ENCODE measurements at places on chromosomes 6 and 20.
A peak's percentile ranks its signal among the peaks of the same experiment; 100 is the strongest.

DNA sequence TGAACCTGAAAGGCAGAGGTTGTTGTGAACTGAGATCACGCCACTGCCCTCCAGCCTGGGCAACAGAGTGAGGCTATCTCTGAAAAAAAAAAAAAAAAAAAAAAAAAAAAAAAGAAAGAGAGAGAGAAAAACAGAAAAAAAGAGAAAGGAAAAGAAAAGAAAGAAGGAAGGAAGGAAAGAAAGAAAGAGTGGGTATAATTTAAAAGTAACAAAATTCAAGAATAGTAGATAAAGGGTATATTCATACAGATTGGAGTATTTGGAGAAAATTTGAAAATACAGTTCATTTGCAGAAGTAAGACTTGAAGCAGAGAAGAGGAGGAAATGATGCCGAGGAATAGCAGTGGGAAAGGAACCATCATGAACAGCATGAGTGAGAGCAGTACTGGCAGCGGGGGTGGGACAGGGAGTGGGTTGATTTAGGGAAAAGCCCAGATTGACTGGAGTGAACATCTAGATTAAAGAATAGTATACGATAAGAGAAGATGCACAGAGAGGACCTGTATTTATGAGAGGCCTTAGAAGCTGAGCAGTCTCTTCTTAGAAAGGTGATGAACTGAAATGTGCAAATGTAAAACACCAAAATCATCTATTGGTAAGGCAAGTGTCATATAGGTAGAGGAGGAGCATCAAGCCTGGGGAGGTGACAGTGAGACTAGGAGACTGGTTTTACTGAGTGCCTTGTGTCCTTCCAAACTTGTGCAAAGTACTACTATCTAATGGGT is 17.8 kb upstream of the HLA-DRB1 start:
- no peak for DNase-seq

GRCh38 chr6:85591207-85591606 is 2.5 kb downstream of the SNX14 start:
- DNase-seq = no peak

- no peak for DNase-seq
These were observed 647 bp downstream of the AK9 start for GRCh38 chr6:109690373-109690736.

DNA sequence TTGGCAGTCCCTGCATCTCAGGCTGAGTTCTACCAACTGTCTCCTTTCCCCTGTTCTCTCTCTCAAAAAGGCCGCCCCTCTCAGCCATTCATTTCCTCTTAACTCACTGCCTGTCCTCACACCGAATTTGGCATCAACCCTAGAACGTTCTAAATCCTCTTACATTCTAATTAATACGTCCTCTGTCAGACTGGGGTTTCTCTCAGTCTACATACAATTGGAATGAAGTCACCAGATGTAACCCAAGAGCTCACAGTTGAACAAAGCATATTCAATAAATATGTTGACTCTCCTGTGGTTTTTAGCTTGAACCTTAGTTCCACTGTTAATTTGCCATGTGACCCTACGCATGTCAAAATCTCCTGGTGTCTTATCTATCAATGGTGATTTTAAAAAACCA is 269.6 kb downstream of the CLIC5 start:
- DNase-seq = peak; percentile 23

- no peak for DNase-seq
These were observed 34.2 kb downstream of the PKIG start for GRCh38 chr20:44616604-44616964.

DNA sequence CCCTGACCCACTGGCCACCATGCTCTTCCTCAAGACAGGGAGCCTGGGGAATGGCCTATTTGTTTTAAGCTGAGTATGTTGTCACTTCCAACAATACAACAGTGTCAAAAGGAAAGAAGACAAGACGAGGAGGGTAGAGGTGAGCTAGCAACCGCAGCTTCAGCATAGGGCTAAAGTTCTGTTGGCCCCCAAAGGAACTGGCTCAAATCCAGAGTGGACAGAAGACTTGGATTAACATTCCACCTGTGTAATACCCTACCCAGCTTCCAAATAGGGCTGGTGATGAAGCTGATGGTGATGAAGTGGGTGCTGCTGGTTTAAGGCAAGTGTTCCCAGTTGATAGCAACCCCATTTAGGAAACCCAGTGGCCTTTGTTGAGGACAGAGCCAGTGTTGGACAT is 31.7 kb upstream of the KCNK5 start:
- no peak for DNase-seq

DNA sequence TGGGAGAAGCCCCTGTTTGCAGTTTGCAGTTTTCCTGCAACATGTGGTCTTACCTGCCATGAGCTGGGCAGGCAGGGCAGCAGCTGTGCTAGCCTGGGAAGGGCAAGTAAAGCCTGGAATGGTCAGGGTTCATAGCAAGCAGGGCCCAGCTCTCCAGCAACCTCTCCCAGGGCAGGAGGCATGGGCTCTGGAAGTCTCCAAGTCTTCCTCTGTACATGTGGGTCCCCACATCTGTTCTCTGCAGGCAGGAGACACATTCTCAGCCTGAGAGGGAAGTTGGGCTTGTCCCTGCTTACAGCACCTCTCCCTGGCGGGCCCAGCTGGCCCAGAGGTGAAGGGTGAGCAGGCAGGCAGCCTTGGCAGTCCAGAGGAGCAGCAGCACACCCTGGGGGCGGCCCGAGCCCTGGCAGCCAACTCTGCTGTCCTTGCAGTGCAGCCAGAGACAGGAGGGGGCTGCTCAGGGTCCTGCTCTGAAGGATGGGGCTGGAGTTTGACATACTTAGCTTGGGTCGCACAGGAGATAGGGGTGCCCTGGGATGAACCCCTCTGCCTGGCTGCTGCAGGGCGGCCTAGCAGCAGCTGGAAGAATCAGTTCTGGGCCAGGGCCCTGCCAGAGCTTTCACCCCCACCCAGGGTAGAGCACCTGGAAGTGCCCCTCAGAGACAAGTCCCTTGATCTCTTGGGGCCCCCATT is 176.0 kb downstream of the MRPL14 start:
- DNase-seq = no peak

GRCh38 chr6:30213957-30214656 is 901 bp upstream of the TRIM26 start:
- DNase-seq = no peak

DNA sequence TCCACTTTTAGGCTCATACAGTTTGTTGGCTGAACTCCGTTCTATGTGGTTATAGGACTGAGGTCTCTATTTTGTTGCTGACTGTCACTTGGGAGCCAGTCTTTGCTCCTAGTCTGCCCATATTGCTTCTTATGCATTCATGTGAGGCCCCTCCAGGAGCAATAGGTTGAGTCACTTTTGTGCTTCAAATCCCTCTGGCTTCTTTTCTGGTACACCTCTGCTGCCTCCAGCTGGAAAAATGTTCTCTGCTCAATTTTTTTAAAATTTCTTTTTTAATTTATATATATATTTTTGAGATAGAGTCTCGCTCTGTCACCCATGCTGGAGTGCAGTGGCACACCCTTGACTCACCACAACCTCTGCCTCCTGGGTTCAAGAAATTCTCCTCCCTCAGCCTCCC is 42.7 kb upstream of the NOX3 start:
- no peak for DNase-seq

GRCh38 chr6:158382491-158382890 is 70.2 kb downstream of the TULP4 start:
- no peak for DNase-seq

DNA sequence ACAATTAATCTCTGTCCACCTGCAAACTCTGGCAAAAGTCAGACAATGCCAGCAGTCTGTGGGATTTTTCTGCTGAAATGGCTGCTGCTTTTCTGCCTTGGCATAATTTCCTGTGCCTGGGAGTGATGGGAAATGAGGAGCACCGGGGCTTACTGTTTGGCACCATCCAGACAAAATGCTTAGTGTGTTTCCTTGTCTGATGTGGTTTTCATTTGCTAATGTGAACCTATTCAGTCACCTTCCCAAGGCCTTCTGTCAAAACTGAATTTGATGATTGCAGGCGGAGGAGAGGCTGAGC is 56.4 kb downstream of the CDH4 start:
- DNase-seq = no peak

GRCh38 chr6:152271776-152272464 is 365.2 kb downstream of the SYNE1 start:
- DNase-seq = peak; percentile 61

- DNase-seq = no peak
These were observed 32.7 kb downstream of the CENPW start for GRCh38 chr6:126372626-126373025.

DNA sequence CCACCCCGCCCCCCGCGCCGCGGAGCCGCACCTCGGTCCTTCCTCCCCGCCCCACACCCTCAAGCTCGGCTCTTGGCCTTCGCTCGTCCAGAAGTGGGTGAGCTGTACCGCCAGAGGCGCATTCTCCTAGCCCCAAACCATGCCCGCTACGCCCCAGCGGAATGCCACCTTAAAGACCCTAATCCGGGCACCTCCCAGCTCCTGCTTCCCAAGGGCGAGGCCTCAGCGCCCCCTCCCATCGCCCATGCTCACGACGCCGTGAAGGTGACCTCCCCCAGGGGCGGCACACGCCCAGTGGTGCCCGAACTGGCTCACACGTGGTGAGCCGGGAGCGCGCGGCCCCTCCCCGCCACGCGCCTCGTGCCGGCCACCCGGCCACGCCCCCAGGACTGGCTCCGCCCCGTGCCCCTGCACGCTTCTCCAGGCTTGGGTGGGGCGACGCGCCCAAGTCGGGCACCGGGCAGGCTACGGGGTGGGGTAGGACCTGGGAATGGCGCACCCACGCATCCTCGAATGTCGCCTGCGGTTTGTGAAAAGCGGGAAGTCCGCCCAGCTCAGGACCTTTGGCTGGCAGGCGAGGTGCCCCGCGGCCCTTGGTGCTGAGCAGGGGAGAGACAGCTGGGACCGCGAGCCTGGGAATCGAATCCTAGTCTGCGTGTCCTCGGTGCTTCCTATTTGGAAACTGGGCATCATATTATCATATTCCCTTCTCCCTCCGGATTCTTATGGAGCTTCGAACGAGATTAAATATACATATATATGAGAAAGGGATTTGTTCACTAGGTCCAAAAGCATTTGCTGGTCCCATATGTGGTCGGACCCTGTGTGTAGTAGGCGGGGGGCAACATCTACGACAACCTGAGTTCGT is 941 bp upstream of the SOX12 start:
- no peak for DNase-seq

DNA sequence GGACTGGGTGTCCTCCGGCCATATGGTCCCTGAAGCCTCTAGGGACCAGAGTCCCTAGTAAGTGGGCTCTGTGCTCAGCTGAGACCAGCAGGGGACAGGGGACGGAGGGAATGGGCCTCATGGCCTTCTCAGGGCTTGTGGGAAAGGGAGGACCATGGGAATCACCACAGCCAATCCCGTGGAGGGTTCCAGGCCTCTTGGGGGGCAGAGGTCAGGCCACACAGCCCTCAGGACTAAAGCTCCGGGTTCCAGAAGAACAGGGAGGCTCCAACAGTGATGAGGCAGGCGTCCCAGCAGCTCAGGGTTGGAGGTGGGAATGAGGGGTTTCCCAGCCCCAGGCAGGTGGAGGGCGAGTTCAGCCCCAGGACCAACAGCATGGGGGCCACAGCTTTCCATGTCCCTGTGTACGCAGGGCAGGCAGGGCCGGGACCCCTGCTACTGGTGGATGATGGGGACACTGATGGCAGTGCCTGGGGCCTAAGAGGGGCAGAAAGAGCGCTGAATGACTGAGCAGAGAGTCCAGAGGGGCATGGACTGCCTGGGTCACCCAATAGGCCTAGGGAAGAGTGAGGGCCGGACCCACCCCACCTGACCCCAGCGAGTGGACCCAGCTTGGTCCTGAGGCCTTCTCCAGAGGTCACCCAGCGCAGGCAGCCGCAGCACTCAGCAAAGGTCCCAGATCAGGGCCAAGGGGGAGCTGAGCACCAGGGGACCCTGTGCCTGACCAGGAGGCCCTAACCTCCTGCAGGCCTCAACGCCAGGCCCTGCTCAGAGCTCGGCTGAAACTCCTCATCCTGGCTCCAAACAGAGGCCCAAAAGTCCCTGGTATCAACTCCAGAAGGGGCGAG is 8.8 kb downstream of the MYL9 start:
- no peak for DNase-seq

DNA sequence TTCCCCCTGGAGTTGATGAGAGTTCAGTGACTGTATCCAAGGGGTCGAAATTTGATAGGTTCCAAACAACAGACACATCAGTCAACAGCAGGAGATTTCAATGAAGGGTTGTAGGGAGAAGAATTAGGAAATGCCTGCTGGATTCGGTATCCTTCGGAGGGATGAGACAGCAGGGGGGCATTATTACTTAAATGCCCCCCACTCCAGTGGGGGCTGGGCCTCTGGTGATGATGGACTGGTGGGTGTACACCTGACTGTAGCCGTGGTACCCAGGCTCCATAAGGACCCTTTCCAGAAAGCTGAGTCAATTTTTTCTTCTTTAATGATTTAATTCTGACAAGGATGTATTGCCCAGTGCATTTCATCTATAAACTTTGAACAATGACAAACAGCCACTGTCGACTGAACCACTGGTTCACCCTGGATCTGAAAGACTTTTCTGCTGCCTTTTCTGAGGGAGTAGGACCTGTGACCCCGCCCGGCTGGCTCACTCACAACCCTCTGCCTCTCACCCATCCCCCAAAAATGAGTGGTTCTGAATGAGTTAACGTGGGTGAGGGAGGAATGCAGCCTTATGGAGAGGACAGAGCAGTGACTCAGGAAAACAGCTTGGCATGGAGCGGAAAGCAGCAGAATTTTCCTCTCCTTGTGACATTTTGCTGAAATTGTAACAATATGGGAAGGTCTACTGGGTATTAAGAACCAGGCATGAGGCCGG is 41.0 kb downstream of the ZMYND8 start:
- peak; percentile 83 for DNase-seq

- DNase-seq = no peak
These were observed 1.9 kb downstream of the SDC4 start for GRCh38 chr20:45346291-45346718.

- DNase-seq = no peak
These were observed 18.8 kb downstream of the SCAF8 start for GRCh38 chr6:154752022-154752421.

- DNase-seq = no peak
These were observed 65.3 kb downstream of the RAMACL start for GRCh38 chr6:166520905-166521834.

GRCh38 chr20:53926428-53927028 is 143.9 kb downstream of the BCAS1 start:
- peak; percentile 91 for DNase-seq

DNA sequence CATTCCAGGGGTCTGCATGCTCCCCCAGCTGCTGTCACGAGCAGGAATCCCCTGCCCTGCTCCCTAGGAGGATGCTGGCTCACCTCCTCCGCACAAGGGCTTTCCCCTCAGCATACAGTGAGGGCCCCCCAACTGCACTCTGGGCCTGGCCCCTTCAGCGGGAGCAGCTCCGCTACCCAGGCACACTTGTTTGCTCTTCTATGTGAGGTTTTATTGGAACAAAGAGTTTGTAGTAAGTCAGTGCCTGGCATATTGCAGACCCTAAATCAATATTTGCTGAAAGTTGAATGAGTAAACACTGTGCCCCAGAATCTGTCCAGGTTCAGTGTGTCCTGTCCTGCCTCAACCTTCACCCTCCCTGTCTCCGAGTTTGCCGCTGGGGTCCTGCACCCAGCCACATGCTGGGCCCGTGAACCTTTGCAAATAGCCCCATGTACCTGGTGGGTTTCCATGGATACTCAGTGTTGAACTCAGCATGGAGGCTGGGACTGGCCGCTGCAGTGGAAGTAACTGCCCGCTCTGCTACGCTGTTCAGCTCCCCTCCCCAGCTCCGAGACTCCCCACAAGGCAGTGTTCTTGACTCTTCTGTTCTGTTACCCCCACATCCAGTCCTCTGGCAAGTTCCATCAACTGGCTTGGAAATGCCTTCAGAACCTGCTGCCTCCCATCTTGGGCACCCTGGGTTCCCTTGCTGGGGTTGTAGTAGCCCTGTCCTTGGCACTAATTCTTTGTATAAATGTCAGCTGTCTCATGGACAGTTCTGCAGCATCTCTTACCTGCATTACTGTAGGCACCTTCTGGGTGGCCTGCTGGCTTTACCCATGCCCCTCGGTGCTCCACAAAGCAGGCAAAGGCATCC is 15.7 kb downstream of the SLC22A1 start:
- DNase-seq = no peak
